ENCODE measurements at places on chromosomes 12 and 14. TPM values are rescaled to one million over a fixed set of nuclear protein-coding genes. Genes with fewer than 3 reads are reported as not detected.

DNA sequence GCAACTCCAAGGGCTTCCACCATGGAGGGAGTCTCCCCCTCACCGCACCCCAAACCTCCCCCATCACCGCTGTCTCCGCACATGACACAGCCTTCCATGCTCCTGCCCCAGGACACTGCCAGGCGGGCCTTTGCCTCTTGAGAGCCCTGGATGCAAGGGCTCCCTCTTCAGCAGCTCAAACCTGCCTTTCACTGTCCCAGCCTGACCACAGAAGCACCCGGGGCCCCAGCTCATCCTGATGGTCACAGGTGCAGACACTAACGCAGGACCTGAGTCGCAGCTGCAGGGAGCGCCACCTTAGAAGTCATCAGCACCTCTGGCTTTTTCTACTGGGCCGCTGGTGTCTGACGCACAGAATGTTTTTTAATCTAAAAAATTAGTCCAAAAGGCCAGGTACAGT, 54.0 kb downstream of the SYNE3 start:
- DNase-seq, result peak; percentile 41

GRCh38 chr12:82596483-82596882, 90.2 kb upstream of the TMTC2 start:
- no peak for DNase-seq

DNA sequence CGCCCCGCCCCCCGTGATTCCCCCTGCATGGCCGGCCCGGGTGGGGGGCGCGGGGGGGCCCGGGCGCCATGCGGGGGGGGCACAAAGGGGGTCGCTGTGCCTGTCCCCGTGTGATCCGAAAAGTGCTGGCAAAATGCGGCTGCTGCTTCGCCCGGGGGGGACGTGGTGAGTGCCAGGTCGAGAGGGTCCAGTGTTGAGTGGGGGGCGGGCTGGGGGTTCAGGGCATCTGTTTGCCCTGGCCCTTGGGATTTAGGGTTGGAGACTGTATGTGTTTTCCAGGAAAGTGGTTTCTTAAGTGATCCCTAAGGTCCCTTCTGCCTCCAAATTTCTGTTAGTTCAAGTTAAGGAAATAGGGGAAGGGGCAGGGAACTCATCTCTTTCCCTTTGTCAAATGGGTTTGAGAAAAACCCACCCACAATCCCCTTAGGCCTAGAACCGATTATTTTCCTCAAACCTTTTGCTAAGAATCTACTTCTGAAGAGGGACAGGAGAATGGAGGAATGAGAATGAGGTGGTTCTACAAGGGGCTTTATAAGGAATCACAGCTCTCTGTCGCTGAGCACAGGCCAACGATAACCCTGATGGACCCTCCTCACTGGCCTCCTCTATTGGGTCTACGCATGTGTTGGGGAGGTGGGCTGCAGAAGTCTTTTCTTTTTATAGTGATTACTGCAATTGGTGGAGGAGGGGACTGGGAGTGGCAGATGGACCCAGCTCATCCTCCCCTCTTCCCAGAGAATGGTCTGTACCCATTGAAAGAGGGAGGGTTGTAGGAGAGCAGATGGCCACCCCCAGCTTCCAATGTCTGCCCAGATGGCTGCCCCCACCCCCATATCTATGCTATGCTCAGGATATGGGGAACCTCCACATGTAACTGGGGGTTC, 834 bp downstream of the ARHGEF25 start:
- DNase-seq, result peak; percentile 49

GRCh38 chr14:64110802-64111201, 183.4 kb downstream of the ESR2 start:
- DNase-seq, result no peak

DNA sequence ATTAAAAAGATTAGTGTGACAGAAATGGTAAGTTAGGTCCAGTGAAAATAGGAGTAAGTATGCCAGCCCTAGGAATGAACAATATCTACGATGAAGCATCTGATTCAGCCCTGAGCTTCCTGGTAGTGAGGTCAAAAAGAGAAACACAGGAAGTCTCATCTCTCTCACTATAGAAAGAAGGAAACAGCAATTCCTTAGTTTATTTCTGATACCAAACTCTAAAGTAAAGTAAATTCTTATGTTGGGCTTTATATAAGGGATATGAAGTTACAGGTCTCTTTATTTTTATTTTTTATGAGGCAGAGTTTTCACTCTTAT, 76.7 kb upstream of the RFLNA start:
- no peak for DNase-seq

DNA sequence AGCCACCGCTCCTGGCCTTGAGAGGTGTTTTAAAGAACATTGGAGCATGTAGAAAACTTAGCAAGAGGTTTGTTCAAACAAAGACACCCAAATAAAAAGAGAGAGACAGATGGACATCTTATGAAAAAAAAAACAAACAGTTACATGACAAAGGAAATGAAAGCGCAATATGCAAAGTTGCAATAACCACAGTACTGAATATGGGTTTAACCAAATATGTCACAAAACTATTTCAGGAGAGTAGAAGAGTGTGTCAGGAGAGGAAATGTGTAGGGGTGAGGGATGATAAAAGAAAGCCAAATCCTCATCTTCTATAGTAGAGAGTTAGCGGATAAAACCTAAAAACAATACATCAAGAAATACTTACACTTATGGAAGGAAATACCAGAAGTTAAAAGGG, 98.4 kb downstream of the GTF2A1 start:
- DNase-seq, result no peak

GRCh38 chr12:86729739-86730138, 473.5 kb upstream of the MGAT4C start:
- DNase-seq, result no peak

GRCh38 chr12:30753751-30754382, 884 bp downstream of the CAPRIN2 start:
- DNase-seq, result no peak

- peak; percentile 83 for DNase-seq
These were observed 119.4 kb downstream of the SAMD4A start for GRCh38 chr14:54686219-54686870.

DNA sequence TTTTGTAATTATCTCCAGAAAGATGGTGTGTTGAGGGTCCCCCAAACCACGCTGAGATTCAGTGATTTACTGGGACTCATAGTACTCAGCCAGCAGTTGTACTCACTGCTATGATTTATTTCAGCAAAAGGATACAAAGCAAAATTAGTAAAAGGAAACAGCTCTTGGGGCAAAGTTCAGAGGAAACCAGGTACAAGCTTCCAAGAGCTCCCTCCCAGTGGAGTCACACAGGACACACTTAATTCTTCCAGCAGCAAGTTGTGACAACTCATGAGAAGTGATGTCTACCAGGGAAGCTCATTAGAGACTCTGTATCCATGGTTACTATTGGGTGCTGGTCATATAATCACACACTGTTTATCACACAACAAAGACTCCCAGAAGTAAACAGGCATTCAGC, 38.7 kb downstream of the TTC8 start:
- no peak for DNase-seq

Gene CCDC38
- polyA plus RNA-seq, result 0.05 TPM

Gene MAP3K12
- polyA plus RNA-seq, result 9.2 TPM

Gene MGAT4C
- 1.2 TPM for polyA plus RNA-seq

Gene KRT74
- 0.14 TPM for polyA plus RNA-seq

Gene KERA
- 0.02 TPM for polyA plus RNA-seq

Gene ZDHHC22
- not detected for polyA plus RNA-seq

Gene ADCY4
- 33.4 TPM for polyA plus RNA-seq

Gene PLEKHD1
- polyA plus RNA-seq, result 0.07 TPM

Measured in right cardiac atrium (tissue), 5 donors.